ENCODE measurements at places on chromosomes 16 and 17. TPM values are rescaled to one million over a fixed set of nuclear protein-coding genes. Genes with fewer than 3 reads are reported as not detected.
A peak's percentile ranks its signal among the peaks of the same experiment; 100 is the strongest.

DNA sequence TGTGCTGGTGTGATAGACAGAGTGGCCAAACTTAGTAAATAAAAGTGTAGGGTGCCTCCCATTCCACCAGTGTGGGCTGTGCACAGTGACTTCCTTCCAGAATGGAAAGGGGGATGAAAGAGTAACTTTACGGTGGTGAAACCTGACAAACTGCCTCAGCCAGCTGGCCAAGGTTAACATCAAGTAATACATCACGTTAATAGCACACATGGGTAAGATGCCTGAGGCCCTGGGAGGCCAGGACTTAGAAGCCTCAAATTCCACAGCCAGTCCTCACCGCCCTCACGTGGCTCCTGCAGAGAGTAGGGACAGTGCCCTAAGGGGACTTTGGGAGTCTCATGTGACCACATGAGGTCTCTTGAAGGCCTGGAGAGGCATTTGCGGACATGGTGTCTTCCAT lies 14.1 kb downstream of the RMI2 start:
- H3K4me3 ChIP-seq: no peak overlapping the region
- H3K27me3 ChIP-seq: no peaks in the 10 kb centered on the region
- no peaks in the 10 kb centered on the region for H3K36me3 ChIP-seq
- peaks cover 51% of the 10 kb centered on the region for H3K4me1 ChIP-seq
- peak overlapping the region; percentile 36 for H3K27ac ChIP-seq

DNA sequence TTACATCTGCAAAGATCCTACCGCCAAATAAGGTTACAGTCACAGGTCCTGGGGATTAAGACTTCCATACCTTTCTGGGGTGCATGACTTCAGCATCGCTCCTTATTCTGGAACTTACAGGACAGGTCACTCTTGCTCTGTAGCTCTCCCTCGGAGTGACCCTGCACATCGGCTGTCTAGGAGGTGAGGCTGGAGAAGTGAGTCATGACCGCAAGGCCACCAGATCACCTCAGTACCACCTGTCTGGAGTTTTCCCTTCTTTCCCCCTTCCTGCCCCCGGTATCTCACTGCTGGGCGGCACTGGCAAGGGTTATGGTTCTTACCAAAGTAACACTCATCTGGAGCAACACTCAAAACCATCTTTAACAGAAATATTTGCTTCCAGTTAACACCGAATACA lies 374.8 kb downstream of the SLC39A11 start:
- H3K27me3 ChIP-seq: no peaks in the 10 kb centered on the region
- no peak for DNase-seq
- H3K36me3 ChIP-seq: no peaks in the 10 kb centered on the region
- peaks cover 3% of the 10 kb centered on the region for H3K4me1 ChIP-seq

- DNase-seq: no peak
- H3K36me3 ChIP-seq: no peaks in the 10 kb centered on the region
- no peaks in the 10 kb centered on the region for H3K4me1 ChIP-seq
- H3K27ac ChIP-seq: no peak overlapping the region
- H3K27me3 ChIP-seq: peaks cover 19% of the 10 kb centered on the region
Measured at GRCh38 chr17:44287651-44288050, 19.7 kb upstream of the SLC4A1 start.

DNA sequence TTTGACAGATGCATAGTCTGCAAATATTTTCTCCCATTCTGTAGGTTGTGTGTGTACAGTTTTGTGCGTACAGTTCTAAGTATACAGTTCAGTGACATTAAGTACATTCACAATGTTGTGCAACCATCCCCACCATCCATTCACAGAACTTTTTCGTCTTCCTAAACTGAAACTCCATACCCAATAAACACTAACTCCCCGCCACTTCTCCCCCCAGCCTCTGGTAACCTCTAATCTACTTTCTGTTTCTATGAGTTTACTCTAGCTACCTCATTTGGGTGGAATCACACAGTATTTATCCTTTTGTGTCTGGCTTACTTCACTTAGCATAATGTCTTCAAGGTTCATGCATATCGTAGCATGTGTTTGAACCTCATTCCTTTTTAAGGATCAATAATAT lies 14.3 kb downstream of the PIK3R5 start:
- no peak overlapping the region for H3K27ac ChIP-seq
- no peaks in the 10 kb centered on the region for H3K36me3 ChIP-seq
- no peak overlapping the region for H3K4me3 ChIP-seq
- no peaks in the 10 kb centered on the region for H3K27me3 ChIP-seq
- H3K4me1 ChIP-seq: no peaks in the 10 kb centered on the region

DNA sequence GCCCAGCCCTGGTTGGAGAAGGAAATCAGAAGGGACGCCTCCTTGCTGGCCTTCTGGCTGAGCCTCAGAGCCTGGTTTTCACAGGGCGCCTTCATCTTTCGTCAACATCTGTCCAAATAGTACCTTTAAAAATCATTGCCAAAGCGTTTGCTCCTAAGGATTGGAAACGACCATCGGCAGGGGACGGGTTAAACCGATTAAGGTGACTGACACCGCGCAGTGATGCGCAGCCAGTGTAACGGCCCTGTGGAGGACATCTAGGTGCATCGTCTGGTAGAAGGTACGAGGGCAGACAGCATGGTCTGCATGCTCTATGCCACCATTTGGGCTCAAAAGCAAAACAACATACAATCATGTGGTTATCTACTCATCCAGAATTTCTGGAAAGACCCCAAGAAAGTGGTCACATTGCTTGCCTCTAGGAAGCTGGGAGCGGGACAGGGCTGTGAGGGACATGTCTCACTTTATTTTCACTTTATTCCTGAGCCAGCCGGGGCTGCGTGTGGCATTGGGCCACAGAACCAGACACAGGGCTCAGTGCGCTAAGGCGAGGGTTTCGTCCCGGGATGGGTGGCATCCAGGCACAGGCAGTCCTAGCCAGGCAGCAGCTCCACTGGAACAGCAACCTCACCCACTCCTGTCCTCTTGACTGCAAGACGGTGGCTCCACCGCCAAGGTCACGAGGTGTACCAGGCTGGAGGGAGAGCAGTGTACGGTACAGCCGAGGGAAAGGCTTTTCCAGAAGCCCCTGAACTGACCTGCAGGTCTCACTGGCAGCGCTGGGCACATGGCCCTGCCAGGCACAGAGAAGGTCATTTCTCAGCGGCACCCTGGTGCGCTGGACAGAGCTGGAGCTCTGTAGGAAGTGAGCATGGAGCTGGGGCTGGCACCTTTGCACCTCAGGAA lies 40.9 kb upstream of the JPH3 start:
- H3K4me3 ChIP-seq: no peak overlapping the region
- no peak overlapping the region for H3K27ac ChIP-seq
- H3K27me3 ChIP-seq: peaks cover 11% of the 10 kb centered on the region
- no peaks in the 10 kb centered on the region for H3K36me3 ChIP-seq

DNA sequence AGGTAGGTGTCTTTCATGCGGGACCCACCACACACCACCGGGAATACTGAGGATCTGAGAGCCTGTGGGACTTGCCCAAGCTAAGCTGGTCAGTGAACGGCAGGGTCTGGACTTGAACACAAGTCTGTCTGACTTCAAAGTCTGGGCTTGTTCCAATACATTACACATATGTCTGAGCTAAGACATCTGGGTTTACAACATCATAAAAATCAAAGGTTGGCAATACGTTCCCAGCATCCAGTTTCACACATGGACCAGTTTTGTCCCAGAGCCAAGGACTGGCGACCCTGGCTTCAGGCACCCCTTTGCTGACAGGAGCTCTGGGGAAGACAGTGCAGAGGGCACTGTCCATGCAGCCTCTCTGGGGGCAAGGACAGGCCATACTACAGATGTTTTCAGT lies 27.9 kb upstream of the AXIN2 start:
- H3K27me3 ChIP-seq: no peaks in the 10 kb centered on the region
- H3K27ac ChIP-seq: no peak overlapping the region
- H3K36me3 ChIP-seq: no peaks in the 10 kb centered on the region
- H3K4me1 ChIP-seq: no peaks in the 10 kb centered on the region
- DNase-seq: no peak

GRCh38 chr16:49704586-49705155 lies 151.2 kb downstream of the ZNF423 start:
- H3K27me3 ChIP-seq: peaks cover 18% of the 10 kb centered on the region
- no peaks in the 10 kb centered on the region for H3K4me1 ChIP-seq
- H3K27ac ChIP-seq: no peak overlapping the region
- no peak for DNase-seq

DNA sequence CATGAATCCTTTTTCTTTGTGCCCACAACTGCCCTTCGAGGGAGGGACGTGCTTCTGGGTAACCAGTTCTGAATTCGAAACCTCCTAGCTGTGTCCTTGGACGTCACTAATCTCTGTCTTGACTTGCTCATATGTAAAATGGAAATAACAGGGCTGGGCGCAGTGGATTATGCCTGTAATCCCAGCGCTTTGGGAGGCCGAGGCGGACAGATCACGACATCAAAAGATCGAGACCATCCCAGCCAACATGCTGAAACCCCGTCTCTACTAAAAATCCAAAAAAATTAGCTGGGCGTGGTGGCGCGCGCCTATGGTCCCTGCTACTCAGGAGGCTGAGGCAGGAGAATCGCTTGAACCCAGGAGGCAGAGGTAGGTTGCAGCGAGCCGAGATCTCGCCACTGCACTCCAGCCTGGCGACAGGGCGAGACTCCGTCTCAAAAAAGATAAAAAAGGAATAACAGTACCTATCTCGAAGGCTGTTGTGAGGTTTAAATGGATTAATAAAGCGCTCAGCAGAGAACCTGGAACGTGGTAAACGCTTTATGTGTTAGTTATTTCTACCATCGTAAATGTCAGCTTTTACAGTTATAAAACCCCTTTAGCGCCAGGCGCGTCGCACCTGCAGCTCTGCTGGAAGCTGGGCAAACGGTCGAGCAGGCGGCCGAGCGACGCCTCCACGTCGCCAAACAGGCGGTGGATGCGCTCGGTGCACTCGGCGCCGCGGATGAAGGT lies 641 bp downstream of the COG8 start:
- H3K27ac ChIP-seq: peak overlapping the region; percentile 68
- peak overlapping the region; percentile 69 for H3K4me3 ChIP-seq
- DNase-seq: no peak

DNA sequence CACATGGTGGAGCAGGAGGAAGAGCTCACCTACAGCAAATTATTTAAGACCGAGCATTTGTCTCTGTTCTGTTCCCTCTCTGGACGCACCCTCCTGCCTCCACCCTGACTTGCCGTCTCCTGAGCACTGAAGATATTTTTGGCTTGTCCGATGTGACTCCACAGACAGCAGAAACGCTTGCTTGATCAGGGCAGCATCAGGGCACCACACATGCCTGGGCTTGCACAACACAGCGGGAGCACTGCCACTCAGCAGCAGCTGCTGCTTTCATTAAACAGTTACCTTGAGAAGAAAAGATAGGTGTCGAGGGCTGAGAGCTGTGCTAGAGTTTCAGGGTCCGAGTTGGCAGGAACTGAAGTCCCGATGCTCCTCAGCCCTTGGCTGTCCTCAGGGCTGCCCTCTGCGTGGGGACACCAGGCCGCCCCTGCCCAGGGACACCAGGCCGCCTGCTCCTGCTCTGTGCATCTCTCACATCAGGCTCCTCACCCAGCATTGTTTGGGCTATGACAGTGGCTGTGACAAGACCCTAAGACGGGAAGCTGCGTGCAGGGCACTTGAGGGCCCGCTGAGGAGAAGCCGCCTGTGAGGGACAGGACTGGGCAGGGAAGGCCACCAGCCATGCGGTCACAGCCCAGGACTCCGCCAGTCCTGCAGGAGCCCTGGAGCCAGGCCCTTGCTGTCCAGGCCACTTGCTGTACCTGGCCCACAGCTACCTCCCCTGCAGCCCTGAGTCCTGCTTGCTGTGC lies 21.3 kb upstream of the CDH15 start:
- no peak for DNase-seq
- H3K27ac ChIP-seq: no peak overlapping the region
- H3K4me1 ChIP-seq: peaks cover 3% of the 10 kb centered on the region
- no peak overlapping the region for H3K4me3 ChIP-seq

- no peak for DNase-seq
- no peaks in the 10 kb centered on the region for H3K27me3 ChIP-seq
- H3K4me1 ChIP-seq: peaks cover 16% of the 10 kb centered on the region
- H3K27ac ChIP-seq: no peak overlapping the region
- H3K36me3 ChIP-seq: peaks cover 4% of the 10 kb centered on the region
Measured at GRCh38 chr17:20280051-20280450, 187.3 kb downstream of the LGALS9B start.

DNA sequence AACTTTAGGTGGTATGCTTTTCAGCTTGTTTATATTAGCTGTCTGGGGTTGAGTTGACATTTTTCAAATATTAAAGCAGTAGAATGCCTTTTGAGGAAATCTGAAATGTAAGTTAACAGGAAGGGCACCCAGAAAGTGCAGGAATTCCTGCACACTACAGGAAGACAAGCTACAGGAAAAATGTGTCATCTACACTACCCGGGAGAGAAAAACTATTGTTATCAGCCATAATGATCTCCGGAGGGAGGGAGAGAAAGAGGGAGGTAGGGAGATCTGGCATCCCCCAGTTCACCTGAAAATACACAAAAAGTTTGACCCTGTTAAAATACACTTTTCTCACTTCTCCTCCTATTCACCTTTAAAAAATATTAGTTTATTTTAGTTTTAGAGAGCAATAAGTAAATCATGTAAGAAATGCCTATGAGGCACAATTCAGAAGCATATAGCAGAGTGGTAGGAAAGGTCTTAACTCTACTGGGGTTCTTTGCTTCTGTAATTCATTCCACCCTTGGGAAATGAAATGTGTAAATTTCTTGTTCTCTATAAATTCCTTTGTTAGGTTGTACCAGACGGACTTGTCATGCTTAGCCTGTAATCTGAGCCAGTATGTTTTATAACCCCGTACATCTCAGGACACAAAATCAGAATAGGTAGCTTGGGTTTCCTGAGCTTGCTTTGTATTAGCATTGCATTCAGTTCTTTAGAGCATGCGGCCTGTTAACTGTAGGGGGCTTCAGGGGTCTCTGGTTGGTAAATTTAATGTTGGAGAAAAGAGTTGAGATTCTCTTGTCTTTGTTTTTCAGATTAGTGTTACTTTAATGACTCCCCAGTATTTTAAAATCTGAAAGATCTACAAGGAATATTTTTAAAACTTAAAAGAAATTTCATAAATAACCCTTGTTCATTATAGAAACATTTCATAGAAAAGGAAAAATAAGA lies 3.3 kb downstream of the MAP2K6 start:
- no peak overlapping the region for H3K4me3 ChIP-seq
- no peak for DNase-seq
- H3K27ac ChIP-seq: peak overlapping the region; percentile 17
- H3K27me3 ChIP-seq: no peaks in the 10 kb centered on the region
- no peaks in the 10 kb centered on the region for H3K36me3 ChIP-seq

- peaks cover 5% of the 10 kb centered on the region for H3K4me1 ChIP-seq
- H3K27ac ChIP-seq: no peak overlapping the region
- no peaks in the 10 kb centered on the region for H3K27me3 ChIP-seq
- H3K4me3 ChIP-seq: no peak overlapping the region
- no peaks in the 10 kb centered on the region for H3K36me3 ChIP-seq
- DNase-seq: no peak
Measured at GRCh38 chr16:86597880-86598606, 19.7 kb downstream of the FOXL1 start.

OTOP2 gene
- not detected for total RNA-seq

AMZ2 gene
- 90.2 TPM for total RNA-seq

EVI2B gene
- under 0.01 TPM for total RNA-seq

HSD17B1 gene
- 0.56 TPM for total RNA-seq

IGFALS gene
- total RNA-seq: not detected

PPM1E gene
- total RNA-seq: under 0.01 TPM

PRPSAP2 gene
- total RNA-seq: 35.3 TPM

Data from IMR-90 (cell line).